Endothelial cell of umbilical vein (primary cell): ENCODE measurements at places on chromosomes 5 and 9. TPM values are rescaled to one million over a fixed set of nuclear protein-coding genes. Genes with fewer than 3 reads are reported as not detected.

Gene ZNF462
- 24.7 and 27.0 TPM in 2 replicates for total RNA-seq

Gene PLEKHG4B
- not detected in 2 replicates for total RNA-seq

DNA sequence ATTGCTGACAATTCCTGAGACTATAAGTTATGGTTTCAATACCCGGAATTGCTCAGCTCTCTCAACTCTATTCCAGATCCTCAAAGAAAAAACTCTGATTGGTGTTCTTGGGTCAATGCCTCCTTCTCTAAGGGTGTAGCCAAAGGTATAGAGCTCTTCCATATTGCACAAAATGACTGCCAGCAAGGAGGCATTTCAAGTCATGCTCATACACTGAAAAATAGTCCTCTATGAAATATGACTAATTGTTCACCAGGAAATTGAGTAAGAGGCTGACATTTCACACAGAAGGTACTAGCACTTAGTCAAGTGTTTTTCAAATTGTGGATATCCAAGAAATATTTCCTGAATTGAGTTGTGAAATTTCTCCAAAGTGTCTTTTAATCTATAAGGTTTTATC, 111.1 kb upstream of the KLF9 start:
- DNase-seq: peak; percentile 74

DNA sequence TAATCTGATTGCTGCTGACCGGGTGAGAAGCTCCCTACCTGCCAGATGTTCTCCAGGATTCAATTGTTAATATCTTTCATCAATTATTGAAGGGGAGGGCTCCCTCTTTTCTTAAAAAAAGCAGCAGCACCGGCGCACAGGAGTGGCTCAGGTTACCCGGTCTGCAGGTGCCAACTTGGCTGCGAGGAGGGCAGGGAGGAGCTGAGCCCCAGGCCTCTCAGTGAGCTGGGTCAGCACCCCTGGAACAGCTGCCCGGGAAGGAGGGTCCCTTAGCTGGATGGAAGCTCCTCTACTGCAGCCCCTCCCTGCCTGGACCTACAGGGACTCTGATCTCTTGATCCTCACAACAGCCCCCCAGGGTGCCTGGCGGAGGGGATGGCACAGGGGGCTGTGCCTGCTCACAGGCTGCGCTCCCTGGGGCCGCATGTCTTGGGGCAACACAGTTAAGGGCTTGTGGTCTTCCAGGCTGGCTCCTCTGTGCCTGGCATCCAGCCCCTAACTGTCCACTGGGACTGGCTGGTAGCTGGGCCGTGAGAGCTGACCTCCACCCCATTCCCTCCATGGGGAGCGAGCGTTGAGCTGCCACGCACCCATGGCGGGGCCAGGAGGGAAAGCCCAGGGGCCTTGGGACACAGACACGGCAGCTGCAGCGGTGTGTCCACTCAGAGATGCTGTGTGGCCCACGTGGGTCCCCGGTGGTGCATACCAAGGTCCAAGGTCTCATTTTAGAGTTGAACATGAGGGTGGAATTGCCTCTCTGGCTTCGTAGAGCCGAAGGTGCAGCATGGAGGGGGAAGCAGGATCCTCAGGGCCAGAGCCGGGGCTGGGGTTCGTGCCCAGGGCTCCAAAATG, 28.6 kb upstream of the TMEM250 start:
- DNase-seq: no peak

GRCh38 chr5:77863181-77863580, 87.0 kb upstream of the TBCA start:
- DNase-seq: no peak

Gene ROPN1L
- 0.55 and 0.60 TPM in 2 replicates for total RNA-seq

DNA sequence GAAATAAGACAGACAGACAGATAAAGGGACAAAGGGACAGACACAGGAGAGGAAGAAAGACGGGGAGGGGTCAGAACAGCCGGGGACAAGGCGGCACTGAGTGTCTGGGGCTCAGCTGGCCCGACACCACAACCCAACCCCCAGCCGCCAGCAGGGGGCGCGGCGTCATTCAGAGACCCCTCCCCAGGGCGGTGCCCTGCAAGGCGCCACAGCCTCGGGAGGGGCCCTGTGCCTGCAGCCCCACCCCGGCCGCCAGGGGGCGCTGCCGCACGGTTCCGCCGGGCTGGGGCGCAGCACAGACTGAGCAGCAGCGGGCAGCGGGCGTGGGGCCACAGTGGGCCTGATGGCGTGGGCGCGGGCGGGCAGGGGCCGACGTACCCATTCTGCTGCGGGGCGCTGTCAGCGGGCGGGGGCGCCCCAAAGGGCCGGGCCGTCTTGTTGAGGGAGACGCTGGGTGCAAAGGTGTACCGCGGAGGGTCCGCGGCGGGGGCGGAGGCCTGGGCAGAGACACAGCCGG, 5.9 kb downstream of the PDLIM7 start:
- DNase-seq: peak; percentile 79

- DNase-seq: peak; percentile 77
Observed at GRCh38 chr9:120942186-120943001, 15.8 kb upstream of the TRAF1 start.

DNA sequence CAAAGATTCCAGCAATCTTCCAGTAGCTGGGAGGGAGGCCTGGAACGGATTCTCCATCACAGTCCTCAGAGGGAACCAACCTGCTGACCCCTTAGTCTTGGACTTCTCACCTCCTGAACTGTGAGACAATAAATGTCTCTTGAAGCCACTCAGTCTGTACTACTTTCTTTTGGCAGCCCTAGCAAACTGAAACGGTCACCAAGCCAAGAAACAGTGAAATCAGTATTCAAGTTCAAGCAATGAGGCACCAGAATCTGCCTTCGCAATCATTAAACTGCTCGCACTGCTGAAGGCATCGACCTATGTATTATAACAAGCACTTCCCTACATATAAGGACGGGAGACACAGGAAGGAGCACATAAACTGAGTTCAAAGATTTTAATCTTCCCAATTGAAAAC, 120.6 kb upstream of the PUM3 start:
- no peak for DNase-seq

Gene PTPRD
- 5.5 and 23.2 TPM in 2 replicates for total RNA-seq

- DNase-seq: no peak
Observed at GRCh38 chr5:41418220-41419031, 92.0 kb downstream of the PLCXD3 start.

DNA sequence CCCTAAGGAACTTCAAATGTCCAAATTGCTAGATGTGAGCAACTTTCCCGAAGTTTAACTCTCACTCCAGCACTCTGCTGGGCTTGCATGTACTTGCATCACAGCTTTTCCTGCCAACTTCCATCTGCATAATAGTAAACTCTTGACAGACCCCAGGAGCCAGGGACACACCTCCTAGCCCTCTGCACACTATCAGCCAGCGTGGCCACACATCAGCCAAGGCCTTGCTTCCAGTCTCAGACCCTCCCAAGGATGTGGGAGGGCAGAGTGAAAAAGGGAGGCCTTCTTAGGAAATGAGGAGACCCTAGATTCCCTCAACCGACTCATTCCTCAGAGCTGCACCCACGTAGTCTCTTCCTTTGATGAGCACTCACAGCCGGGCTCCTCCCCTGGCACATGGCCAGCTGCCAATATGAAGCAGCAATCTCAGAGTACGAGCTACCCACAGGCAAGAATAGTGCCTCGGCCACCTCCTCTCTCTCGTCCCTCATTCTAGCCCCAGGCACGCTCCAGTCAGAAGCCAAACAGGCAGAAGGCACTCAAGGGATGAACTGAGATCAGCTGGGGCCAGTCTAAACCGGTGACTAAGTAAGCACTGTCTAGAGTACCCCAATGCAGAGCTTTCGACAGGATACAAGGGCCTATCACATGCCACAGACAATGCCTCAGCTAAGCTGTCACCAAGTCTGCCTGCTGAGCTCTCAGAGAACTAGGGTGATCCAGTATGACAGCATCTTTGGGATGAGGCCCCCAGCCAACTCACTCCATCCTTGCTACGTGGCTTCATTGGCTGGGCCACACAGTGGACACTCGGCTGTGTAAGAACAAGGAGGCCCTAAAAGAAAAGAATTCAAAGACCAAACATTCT, 2.3 kb downstream of the P4HA2 start:
- DNase-seq: no peak

- peak; percentile 63 for DNase-seq
Observed at GRCh38 chr5:149422366-149423048, 43.4 kb upstream of the IL17B start.

DNA sequence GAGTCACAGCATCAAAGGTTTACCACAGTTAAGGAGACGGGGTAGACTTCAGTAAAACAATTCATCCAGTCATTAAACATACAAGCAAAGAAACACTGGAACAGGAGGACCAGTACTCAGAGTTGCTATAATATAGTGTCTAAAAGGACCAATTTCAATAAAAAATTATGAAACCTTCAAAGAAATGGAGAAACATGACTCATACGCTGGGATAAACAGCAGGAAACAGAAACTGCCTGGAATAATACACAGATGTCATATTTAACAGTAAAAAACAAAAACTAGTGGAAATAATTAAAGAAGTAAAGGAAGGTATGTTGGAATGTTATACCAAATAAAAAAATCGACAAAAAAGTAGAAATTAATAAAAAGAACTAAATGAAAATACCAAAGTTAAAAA, 1075.9 kb downstream of the NR2F1-AS1 start:
- peak; percentile 87 for DNase-seq

Gene HTR4
- total RNA-seq: not detected in 2 replicates

- DNase-seq: no peak
Observed at GRCh38 chr5:136166909-136167308, 26.1 kb downstream of the SMIM32 start.

DNA sequence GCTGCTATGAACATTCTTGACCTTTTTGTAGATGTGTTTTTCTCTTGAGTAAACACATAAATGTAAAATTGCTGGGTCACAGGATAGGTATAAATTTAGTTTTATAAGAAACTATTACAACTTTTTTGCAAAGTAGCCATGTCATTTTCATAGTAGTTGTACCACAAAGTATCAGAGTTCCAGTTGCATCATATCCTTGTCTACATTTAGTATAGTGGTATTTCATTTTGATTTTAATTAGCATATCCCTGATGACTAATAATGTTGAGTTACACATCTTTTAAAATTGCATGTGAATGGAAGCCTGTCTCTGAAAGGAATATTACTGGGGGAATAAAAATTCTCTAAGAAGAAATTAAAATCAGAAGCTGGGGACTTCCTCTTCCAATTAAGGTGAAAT, 85.4 kb downstream of the TMEM161B start:
- DNase-seq: no peak

DNA sequence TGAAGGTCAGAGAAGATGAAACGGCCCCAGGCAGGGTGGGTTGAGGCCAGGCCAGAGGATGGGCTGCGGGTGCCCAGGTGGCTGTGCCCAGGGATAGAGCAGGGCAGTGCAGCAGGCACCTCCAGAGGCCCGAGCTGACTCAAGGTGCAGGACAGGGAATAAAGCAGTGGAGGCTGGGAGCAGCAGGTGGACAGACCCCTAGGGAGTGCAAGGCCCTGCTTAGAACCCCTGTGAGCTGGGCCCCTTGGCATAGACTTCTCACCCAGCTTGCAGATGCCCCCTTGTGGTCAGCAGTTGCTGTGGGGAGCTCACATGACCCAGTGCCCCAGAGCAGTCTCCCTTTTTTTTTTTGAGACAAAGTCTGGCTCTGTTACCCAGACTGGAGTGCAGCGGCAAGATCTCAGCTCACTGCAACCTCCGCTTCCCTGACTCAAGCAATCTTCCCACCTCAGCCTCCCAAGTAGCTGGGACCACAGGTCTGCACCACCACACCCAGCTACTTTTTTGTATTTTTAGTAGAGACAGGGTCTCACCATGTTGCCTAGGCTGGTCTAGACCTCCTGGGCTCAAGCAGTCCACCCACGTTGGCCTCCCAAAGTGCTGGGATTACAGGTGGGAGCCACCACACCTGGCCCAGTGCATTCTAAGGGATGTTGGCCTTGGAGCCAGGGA, 118.8 kb downstream of the WNK2 start:
- DNase-seq: peak; percentile 44

DNA sequence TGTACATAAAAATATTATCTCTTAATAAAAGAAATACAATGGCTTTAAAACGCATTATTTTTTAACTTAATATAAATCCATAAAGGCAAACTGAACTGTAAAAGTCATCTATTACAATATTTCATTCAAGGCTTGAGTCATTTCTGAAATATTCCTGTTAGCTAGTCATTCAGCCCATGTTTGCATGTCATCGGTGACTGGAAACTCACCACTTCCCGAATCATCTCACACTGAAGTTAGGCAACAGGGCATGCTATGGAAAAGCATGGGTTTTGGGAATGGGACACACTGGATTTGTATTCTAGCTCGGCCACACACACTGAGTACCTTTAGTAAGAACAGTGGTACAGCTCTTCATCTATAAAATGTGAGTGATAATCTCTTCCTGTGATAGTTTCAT, 691.1 kb upstream of the C9orf72 start:
- no peak for DNase-seq

DNA sequence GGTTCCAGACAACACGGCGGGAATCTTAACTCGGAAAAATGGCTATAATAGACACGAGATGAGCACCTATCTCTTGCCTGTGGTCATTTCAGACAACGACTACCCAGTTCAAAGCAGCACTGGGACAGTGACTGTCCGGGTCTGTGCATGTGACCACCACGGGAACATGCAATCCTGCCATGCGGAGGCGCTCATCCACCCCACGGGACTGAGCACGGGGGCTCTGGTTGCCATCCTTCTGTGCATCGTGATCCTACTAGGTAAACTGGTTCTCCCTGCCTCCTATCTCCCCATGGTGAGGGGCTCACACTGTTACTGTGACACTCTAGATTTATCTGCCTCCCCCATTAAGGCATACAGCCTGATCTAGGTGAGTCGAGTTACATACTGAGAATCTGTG, 124.2 kb downstream of the CDH6 start:
- DNase-seq: no peak

GRCh38 chr5:135208903-135209721, 175.1 kb upstream of the PITX1 start:
- DNase-seq: peak; percentile 97

Gene CLPTM1L
- 113 and 116 TPM in 2 replicates for total RNA-seq

DNA sequence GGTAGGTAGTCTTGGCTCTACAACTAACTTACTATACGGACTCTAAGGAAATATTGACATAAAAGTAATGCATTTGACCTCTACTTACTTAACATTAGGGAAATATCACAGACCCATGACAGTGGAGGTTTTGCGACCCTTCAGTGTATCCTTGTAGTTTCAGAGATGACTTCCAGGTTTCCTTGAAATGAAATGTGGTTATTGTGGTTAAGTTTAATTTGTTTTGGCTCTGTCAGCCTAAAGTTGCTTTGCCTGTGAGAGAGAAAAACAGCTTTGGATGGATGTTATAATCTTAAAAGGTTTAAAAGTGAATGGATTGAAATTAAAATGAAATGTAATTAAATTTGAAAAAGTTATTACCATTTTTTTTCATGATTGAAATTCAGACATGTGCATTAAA, 42.9 kb downstream of the LRRTM2 start:
- no peak for DNase-seq
